CD4-positive, CD25-positive, alpha-beta regulatory T cell (primary cell): ENCODE measurements at places on chromosomes 7 and 10.

- DNase-seq, result peak; percentile 59
Measured at GRCh38 chr7:38178695-38179344, 775 bp downstream of the STARD3NL start.

GRCh38 chr10:28302012-28302637 is 739 bp downstream of the MPP7 start:
- no peak for DNase-seq

DNA sequence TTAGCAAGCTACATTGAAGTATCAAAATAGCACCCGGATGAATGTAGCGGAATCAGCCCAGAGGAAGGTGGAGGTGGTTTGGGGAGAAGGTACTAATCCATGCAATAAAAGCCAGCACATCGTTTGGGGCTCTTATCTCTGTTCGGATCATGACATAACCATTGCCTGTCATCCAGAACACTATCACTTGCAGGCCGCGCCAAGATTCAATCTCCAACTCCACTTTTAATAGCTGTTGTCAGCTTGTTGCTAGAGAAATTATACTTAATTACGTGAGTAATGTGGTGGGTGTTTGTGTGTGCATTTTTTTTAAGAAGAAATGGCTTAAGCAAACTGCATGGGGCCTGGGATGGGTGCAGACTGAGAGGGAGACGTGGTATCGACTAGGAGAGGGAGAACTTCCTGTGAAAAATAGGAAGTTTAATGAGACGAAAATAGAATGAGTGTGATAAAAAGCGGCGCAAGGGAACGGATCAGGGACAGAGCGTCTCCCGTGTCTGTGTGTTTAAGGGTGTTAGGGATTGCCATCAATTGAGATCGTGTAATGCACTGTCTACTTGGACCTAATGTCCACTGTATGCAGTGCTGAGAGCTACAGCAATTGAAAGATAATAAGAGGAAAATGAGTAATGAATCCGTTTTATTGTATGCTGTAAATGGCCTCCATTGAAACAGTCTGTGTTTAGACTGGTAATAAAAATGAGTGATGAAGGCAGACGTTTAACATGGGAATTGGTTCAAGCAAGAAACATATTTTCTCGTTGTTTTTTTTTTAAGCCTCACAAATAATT is 27.6 kb upstream of the SFMBT2 start:
- DNase-seq, result no peak

GRCh38 chr10:114239994-114240345 is 916 bp downstream of the VWA2 start:
- DNase-seq, result no peak

- DNase-seq, result no peak
Measured at GRCh38 chr10:24915304-24915703, 37.1 kb downstream of the PRTFDC1 start.

DNA sequence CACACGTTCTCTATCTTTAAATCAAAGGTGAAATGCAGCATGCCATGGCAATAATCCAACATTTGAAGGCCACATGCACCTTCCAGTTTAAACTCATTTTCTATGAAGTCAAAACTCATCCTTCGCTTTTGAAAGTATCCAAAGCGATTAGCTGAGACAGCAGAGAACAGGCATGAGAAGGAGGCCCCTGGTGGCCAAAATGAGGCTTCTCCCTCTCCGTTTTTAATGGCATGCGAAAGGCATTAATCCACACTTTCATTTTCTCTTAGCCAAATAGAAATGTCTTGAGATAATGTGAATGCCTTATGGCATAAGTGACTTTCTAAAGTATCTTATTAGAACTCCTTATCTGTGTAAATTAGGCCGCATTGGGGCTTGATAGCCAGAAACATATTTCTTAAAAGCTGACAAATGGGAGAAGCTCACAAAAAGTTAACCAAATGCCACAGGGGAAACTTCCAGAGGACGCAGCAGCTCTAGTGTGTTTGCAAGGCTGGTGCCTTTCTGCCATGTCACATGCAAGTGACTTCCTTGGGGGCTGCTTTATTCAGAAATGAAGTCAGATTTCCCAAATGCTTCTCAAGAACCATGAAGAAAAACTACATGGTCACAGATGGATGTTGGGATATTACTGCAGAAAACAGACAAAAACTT is 1189.6 kb downstream of the SORCS1 start:
- no peak for DNase-seq

GRCh38 chr7:166338-167060 is 25.9 kb upstream of the FAM20C start:
- no peak for DNase-seq
